ENCODE measurements at places on chromosomes 7 and 10.
A peak's percentile ranks its signal among the peaks of the same experiment; 100 is the strongest.

DNA sequence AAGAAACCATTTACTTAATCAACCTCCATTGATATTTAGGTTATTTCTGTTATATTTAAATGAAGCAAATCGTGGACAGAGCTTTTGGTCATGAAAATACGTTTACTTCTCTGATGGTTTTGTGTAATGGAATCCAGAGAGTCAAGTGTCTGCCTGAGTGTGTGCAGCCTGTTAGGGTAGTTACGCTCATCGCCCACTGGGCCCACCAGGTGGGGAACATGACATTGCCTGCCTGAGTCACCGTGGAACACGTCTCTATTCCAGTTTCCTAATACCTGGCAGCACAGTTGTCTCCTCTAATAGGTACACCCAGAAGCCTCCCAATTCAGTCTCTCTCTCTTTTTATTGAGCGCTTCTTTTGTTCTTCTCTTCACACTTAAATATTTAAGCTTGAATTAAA lies 91.0 kb downstream of the ADCY1 start:
- no peak for DNase-seq

GRCh38 chr10:43155741-43156140 lies 17.5 kb downstream of the CSGALNACT2 start:
- DNase-seq, result no peak

GRCh38 chr7:3994764-3995163 lies 687.3 kb upstream of the FOXK1 start:
- DNase-seq, result no peak

DNA sequence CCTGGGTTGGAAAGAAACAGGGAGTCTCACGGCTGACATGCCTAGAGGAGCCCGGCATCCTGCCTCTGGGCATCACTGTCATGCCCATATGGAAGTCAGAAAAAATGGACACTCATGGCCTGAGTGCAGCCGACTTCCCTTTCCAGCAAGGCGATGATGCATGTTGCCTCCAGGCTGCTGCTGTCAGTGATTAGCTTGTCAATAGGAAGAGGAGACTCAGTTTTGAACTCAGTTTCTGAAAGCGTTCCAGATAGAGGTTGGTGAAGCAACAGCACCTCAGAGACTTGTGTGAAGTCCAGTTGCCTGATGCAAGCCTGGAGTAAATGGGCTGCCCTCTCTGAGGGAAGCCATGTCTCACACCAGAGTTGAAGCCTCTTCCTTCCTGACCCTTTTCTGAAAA lies 148.4 kb downstream of the TPST1 start:
- DNase-seq, result peak; percentile 94

GRCh38 chr10:45625879-45626278 lies 46.7 kb downstream of the ZFAND4 start:
- no peak for DNase-seq

DNA sequence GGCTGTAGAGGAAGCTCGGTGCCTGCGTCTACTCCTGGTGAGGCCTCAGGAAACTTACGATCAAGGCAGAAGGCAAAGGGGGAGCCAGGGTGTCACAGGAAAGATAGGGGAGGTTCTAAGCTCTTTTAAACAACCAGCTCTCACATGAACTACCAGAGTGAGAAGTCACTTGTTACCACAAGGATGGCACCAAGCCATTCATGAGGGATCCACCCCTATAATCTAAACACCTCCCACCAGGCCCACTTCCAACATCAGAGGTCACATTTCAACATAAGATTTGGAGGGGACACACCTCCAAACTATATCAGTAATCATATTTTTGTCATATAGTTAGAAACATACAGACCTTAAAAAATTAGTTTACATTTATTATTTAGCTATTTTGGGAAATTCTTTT lies 9.4 kb downstream of the NOC3L start:
- DNase-seq, result no peak

DNA sequence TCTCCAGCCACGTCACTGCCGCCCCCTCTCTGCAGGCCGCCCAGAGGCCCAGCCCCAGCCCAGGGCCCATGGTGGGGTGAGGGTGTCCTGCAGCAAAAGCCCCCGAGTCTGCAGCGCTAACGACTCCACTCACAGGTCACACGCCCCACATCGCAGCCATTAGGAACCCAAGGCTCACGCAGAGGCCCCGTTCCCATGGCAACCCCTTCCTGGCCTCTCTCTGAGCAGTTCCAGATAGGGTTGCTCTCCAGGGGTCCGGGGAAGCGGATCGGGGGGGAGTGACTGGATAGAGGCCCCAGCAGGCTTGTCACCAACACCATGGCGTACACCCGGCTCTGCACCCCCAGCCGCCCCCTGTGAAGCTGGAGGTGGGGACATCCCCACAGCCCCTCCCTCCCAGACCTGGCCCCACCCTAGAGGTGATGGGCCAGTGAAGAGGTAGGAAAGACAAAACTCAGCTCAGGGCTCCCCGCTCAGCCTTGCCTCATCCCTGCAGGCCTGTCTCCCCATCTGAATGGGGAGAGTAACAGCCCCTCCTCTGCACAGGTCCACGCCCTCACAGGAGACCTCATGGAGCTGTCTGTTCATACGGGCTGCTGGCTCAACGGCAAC lies 41.2 kb downstream of the TNRC18 start:
- no peak for DNase-seq

DNA sequence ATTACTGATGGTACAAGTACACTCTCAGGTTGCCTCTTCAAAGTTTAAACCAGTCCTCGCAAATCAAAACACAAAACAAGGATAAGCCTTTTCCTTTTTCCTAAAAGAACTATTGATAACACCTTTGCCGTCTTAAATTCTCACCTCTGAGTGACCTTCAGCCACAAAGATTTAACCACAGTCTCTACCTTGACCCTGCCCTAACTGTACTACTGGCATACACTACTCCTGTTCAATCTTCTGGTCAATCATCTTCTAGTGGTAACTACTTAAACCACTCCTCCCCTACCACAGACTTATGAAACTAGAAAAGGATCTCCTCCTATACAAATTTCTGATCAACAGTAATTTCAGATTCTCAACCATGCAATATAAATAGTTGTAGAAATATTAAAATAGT lies 15.1 kb downstream of the UPF2 start:
- DNase-seq, result no peak

- no peak for DNase-seq
Measured at GRCh38 chr10:13001887-13002212, 337 bp upstream of the CCDC3 start.

- no peak for DNase-seq
Measured at GRCh38 chr7:24731313-24731712, 26.0 kb downstream of the GSDME start.

DNA sequence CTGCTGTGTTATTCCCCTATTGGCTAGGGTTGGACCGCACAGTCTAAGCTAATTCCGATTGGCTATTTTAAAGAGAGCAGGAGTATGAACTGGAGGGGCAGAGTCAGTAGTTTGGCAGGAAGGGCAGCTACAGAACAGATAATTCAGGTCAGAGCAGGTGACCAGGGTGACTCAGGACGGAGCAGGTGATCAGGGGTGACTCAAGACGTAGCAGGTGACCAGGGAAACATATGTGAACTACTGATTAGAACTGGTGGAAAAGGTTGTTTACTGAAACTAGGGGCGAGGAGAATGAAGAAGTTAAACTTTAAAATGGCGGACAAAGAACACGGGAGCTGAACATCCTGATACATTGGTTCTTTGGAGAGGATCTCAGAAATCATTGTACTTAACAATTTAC lies 102.3 kb downstream of the CCDC7 start:
- no peak for DNase-seq

DNA sequence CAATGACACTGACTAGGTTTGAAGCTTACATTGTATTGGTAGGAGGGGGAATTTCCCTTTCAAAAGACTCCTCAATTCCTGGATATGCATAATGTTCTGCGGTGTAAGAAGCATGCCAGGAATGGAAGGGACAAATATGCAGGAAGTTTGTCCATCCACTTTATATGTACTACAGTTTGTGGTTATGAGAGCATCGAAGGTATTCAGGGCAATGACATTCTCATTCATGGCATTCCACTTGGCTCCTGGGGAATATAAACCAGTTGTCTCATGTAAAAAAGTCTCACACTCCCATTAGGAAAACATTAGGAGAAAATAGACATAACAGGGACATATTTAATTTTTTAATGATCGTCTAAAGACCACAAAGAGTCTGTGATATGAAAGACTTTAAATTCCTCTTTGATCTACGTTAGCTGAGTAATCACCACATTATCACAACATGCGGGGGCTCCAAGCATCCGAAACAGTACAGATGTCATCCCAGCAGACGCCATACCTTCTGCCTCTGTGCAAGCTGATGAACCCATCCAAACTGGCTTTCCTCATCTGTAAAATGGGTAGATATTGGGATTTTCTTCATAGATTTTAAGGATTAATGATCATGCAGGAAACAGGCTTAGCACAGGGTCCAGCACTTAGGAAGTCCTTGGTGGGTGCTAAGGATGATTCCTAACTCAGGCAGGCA lies 675.3 kb downstream of the INHBA start:
- DNase-seq, result peak; percentile 97

DNA sequence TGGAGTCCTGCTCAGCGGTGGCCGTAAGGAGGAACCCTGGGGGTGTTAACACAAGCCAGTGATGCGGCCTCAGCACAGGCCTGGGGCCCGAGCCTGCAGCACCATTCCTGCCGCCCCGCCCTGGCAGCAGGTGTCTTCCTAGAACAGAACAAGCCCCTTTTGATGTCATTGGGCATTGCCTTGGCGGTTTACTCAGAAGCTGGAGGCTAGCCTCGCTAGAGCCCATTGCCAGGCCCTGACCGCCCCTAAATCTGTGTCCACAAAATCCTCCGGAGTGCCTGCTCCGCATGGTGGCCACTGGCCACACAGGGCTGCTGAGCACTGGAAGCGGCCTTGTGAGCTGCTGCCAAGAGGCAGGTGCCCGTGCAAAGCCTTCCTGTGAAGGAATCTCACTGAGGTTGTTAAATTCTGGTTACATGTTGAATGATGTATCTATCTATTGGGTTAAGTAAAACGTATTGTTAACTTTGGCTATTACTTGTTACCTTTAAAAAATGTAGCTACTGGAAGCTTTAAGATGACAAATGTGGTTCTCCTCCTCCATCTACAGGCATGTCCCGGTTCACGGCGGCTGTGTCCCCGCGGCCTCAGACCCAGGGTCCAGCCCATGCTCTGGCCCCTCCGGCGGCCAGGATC lies 1.2 kb upstream of the INPP5A start:
- no peak for DNase-seq

DNA sequence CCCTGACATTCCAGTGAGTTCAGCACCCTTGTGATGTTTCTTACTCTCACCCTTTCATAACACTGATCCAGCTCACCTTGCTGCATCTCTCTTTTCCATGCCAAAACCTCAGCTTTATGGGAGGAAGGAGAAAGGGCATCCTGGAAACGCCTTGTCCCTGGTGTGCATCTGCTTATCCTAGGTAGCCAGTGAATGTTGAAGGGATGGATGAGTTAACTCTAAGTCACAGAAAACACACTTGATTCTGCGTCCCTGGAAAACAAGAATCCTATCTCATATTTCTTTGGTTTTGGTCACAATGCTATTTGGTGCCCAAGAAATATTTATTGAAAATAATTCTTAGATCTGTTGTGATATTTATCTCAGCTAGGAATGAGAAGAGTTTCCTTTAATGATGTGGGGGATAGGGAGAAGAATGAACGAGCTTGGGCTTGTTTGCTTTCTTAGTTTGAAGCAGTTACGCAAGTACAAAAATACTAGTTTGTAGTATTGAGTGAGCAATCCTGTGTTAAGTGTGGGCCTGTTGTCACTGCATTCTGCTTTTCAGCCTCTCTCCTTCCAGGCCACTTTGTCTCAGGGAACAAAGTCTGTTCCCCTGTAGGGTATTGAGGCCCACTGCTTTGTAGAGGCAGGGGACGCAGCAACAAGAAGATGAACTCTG lies 126.5 kb downstream of the ARID5B start:
- no peak for DNase-seq

- DNase-seq, result no peak
Measured at GRCh38 chr7:82567841-82568240, 124.3 kb upstream of the CACNA2D1 start.

- DNase-seq, result no peak
Measured at GRCh38 chr7:101911800-101912715, 94.6 kb downstream of the CUX1 start.

GRCh38 chr7:70573696-70574095 lies 558.2 kb upstream of the GALNT17 start:
- DNase-seq, result no peak

GRCh38 chr10:75018686-75019307 lies 92.7 kb upstream of the SAMD8 start:
- DNase-seq, result no peak

DNA sequence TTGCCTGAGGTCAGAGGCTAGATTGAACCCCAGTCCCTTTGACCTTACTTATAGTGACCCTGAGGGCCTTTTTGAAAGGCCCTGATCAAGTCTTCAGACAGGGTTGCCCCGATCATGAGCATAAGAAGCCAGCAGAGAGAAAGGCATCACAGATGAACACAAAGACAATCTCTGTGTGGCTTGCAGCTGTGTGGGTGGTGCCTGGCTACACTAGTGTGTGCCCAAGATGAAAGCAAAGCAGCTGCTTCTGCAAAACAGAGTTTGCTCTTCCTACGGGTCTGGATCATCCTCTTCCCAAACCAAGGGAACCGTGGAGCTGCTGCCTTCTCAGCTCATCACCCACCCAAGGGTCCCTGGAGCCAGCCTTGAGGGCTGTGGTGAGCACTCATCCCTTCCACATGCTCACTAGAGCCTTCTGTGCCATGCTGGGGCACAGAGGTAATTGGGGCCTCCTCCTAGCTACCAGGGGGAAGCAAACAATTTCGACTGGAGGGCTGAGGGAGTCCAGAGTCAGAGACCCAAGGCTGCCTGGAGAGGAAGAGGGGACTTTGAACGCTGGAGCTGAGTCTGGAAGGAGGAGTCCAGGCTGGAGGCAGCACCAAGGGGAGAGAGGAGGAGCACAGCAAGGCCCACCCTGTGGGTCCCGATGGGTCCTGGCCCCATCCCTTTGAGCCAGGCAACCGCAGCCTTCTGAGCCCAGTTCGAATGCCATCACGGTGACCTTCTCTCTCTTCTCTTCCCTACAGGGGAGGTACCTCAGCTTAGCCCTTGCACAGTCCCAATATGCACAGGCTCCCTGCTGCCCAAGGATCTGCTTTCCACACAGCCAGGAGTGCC lies 42.3 kb downstream of the ANTXRL start:
- no peak for DNase-seq

DNA sequence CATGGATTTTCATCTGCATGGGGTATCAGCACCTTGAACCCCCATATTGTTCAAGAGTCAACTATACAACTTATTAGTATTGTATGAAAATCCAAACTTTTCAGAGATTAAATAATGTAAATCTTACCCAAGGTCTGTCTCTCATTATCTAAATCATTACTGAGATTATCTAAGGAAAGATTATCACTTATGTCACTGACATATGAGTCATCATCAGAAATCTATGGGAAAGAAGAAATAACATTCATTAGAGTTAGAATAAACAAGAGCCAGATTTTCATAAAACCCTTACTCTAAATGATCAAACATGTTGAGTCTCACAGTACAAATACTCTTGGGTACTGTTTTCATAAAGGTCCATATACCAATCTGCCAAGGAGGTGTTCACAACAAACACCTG lies 83.3 kb upstream of the GSDME start:
- no peak for DNase-seq

DNA sequence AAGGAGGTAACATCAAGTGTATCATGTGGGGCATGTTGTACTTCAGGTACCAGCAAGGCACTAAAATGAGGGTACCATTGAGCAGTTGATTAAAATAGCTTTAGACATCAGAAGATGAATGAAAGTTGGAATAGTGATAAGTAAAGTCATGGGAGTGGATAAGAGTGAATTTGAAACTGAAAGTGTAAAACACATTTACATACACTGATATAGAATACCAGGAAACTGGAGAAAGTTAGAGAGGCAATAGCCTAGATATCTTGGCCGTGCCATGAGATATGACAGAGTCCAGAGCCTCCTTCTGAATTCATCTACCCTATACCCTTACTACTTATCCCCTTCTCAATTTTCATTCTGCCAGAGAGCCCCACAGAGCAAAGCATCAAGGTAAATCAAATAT lies 76.6 kb downstream of the GRM3 start:
- DNase-seq, result no peak
